CD14-positive monocyte (primary cell): ENCODE measurements at places on chromosomes 1 and 21.

DNA sequence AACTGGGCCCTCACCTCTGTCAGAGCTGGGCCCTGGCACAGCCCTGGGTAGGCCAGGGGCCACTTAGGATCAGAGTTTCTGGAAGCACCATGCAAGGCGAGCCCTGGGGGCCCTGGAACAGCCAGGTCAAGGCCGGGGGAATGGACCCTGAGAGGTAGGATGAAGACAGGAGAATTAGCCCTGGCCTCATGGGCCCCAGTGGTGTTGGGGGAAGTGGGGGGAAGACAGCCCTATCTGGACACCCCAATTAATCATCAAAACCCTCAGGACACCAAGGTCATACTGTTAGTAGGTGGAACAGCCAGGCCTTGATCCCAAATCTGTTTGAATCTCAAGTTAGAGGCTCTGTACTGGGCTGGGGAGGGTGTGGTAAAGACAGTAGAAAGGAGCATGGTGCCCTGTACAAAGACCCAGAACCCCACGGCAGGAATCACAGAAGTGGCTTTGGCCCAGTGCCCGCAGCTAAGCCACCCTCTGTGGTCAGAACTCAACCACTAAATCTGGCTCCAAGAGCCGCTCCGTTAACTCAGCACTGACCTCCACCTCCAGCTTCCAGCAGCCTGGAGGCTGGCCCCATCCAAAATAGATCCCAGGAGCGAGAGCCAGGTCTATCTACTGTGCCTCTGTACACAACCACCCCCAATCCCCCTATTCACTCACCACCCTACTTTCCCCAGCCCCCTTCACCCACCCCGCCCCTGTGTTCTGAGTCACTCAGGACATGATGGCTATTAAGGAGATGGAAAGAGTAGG, 14.0 kb upstream of the TRIM63 start:
- H3K27me3 ChIP-seq: no peaks in the 10 kb centered on the region
- H3K27ac ChIP-seq: no peak overlapping the region
- no peaks in the 10 kb centered on the region for H3K4me1 ChIP-seq
- no peak for DNase-seq

DNA sequence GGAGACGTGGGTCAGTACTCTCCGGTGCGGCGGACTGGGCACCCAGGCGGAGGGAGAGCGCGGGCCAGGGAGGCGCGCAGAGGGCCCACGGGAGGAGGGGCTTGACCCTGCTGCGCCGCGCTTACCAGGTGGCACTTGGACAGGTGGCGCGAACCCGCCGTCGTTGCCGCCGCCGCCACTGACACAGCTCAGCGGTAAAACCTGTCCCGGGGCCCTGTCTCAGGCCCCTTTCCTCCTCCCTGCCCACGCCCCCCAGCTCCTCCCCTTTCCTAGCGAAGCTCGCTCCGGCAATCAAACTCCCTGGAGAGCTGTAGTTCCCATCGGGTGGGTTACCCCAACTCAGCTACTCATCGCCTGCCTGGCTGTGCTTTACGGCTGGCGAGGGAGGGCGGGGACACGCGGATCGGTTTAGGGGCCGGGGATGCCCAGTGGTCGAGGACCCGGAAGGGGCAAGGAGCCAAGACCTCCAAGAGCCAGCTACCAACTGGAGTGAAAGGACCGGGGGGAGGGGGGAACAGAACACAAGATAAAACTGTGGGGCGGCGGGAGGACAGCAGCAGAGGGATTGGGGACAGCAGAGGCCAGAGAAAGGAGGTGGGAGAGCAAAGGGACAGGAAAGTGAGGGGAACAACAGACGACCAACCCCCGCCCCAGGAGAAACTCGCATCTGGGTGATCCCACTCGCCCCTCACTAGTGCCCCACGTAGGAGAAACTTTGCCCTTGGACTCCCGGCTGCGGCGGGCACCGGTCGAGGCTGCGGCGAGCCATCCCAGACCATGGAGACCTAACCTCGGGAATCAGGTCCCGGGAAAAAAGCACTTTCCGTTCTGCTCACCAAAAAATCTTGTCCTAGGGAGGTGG, 2.9 kb downstream of the GFI1 start:
- H3K4me1 ChIP-seq: peaks cover 48% of the 10 kb centered on the region
- no peaks in the 10 kb centered on the region for H3K36me3 ChIP-seq
- DNase-seq: no peak
- H3K27me3 ChIP-seq: peaks cover 31% of the 10 kb centered on the region
- H3K4me3 ChIP-seq: peak overlapping the region; percentile 62

GRCh38 chr1:201471772-201472171, 2.8 kb upstream of the PHLDA3 start:
- H3K4me3 ChIP-seq: no peak overlapping the region
- no peaks in the 10 kb centered on the region for H3K36me3 ChIP-seq
- no peak overlapping the region for H3K27ac ChIP-seq
- peaks cover 18% of the 10 kb centered on the region for H3K4me1 ChIP-seq

DNA sequence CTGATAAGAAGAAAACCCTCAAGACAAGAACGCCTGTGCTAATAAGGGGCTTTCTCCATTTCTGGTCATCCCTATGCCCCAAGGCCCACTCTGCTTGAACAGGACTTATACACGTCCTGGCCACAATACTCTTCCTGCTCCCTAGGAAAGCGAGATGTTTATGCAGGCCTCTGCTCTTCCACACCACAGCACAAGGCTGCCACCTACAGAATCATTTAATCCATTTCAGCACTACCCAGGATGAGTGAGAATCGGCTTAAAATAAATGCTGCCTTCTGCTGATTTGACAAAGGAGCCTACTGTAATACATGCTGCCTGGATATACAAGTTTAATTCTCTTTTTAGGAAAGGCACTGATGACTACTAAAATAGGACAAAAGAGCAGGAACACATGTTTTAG, 29.4 kb downstream of the FRRS1 start:
- H3K4me1 ChIP-seq: no peaks in the 10 kb centered on the region
- no peaks in the 10 kb centered on the region for H3K27me3 ChIP-seq
- no peak for DNase-seq

- no peak overlapping the region for H3K27ac ChIP-seq
- no peak for DNase-seq
- peaks cover 50% of the 10 kb centered on the region for H3K27me3 ChIP-seq
- H3K4me1 ChIP-seq: peaks cover 11% of the 10 kb centered on the region
- no peaks in the 10 kb centered on the region for H3K36me3 ChIP-seq
Measured at GRCh38 chr1:75615613-75616435, 4.9 kb upstream of the SLC44A5 start.

DNA sequence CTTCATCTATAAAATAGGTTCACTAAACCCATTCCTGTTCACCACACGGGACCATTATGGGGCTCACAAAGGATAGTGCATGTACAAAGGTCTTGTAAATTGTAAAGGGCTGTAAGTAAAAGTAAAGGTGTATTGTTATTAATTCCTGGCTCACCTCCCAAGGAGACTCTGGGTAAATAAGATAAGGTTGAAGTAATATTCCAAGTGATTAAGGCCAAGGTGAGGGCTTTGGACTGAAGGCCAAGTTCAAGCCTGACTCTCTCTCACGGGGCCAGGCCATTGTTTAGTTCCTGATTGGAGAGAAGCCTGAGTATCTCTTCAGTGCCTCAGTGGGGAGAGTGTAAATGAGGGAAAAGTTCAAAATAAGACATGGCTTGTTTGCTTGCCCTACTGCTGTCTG, 19.5 kb upstream of the ZFYVE9 start:
- no peak overlapping the region for H3K27ac ChIP-seq
- no peaks in the 10 kb centered on the region for H3K36me3 ChIP-seq
- no peaks in the 10 kb centered on the region for H3K27me3 ChIP-seq
- no peak overlapping the region for H3K4me3 ChIP-seq
- no peak for DNase-seq

- no peaks in the 10 kb centered on the region for H3K36me3 ChIP-seq
- no peaks in the 10 kb centered on the region for H3K27me3 ChIP-seq
- no peak overlapping the region for H3K27ac ChIP-seq
- H3K4me1 ChIP-seq: no peaks in the 10 kb centered on the region
- H3K4me3 ChIP-seq: no peak overlapping the region
Measured at GRCh38 chr1:208418667-208419066, 174.5 kb upstream of the PLXNA2 start.

- no peaks in the 10 kb centered on the region for H3K4me1 ChIP-seq
- H3K27ac ChIP-seq: no peak overlapping the region
- no peaks in the 10 kb centered on the region for H3K27me3 ChIP-seq
- no peaks in the 10 kb centered on the region for H3K36me3 ChIP-seq
- H3K4me3 ChIP-seq: no peak overlapping the region
Measured at GRCh38 chr1:222240536-222241181, 307.2 kb downstream of the HHIPL2 start.

DNA sequence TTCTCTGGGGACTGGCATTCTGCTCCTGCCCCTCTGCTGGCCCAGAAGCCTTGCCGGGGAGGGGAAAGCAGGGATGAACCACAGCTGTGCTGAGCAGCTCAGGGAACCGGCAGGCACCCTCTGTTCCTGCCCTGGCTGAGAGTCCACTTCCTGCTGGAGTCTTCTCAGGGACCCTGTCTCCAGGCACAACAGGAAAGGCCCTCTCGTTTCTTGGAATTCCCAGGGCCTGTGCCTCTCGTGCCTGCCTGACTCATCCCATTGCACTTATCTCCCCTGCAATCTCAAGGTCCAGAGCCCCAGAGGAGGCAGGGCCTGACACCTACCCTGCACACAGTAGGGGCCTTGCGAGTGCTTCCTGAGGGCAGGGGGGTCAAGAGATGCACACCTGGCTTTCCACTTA, 1.1 kb upstream of the EDN2 start:
- no peak for DNase-seq
- H3K36me3 ChIP-seq: no peaks in the 10 kb centered on the region
- no peak overlapping the region for H3K4me3 ChIP-seq
- peaks cover 6% of the 10 kb centered on the region for H3K4me1 ChIP-seq

DNA sequence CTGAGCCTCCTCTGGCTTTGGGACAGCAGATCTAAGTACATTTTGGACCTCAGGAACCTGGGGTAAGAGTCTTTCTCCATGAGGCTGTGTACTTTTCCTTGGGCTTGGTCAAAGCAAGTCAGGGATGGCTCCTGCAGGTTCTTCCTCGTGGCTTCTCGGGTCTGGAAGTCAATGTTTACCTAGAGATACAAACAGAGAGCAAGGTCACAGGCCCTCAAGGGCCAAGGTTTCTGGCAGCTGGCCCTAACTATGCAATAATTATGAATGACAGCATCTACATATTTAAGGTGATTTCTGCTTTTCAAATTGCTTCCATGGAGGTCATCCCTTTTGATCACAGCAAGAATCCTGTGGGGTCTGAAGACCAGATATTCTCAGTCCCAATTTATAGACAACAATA, 37.6 kb downstream of the RGS8 start:
- H3K4me3 ChIP-seq: no peak overlapping the region
- H3K27me3 ChIP-seq: no peaks in the 10 kb centered on the region
- H3K36me3 ChIP-seq: no peaks in the 10 kb centered on the region
- no peak for DNase-seq
- no peak overlapping the region for H3K27ac ChIP-seq

- no peaks in the 10 kb centered on the region for H3K36me3 ChIP-seq
- no peak overlapping the region for H3K4me3 ChIP-seq
- H3K27me3 ChIP-seq: peaks cover 52% of the 10 kb centered on the region
- no peaks in the 10 kb centered on the region for H3K4me1 ChIP-seq
- H3K27ac ChIP-seq: no peak overlapping the region
Measured at GRCh38 chr1:205449750-205450443, 5.9 kb downstream of the BLACAT1 start.

DNA sequence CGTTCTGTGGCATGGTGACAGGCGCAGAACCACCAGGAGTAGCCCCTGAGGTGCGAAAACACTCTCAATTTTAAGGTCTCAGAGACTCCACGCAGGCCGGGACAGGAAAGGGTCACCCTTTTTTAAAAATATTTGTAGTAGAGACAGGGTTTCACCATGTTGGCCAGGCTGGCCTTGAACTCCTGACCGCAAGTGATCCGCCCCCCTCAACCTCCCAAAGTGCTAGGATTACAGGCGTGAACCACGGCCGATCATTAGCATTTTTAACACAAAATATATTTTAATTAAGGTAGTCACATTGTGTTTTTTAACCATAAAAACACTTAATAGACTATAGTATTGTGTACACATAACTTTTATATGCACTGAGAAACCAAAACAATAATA, 31.1 kb downstream of the ATP2B4 start:
- no peak for DNase-seq
- no peak overlapping the region for H3K4me3 ChIP-seq
- peak overlapping the region; percentile 42 for H3K27ac ChIP-seq
- peaks cover 13% of the 10 kb centered on the region for H3K4me1 ChIP-seq
- H3K27me3 ChIP-seq: no peaks in the 10 kb centered on the region
- peaks cover 10% of the 10 kb centered on the region for H3K36me3 ChIP-seq

GRCh38 chr1:53369034-53369750, 41.3 kb upstream of the LRP8 start:
- H3K36me3 ChIP-seq: no peaks in the 10 kb centered on the region
- no peak overlapping the region for H3K4me3 ChIP-seq
- H3K4me1 ChIP-seq: peaks cover 29% of the 10 kb centered on the region
- H3K27me3 ChIP-seq: no peaks in the 10 kb centered on the region
- H3K27ac ChIP-seq: no peak overlapping the region

GRCh38 chr1:233079574-233079973, 129.2 kb downstream of the NTPCR start:
- H3K36me3 ChIP-seq: no peaks in the 10 kb centered on the region
- no peak overlapping the region for H3K27ac ChIP-seq
- DNase-seq: no peak
- H3K4me1 ChIP-seq: peaks cover 12% of the 10 kb centered on the region
- H3K27me3 ChIP-seq: no peaks in the 10 kb centered on the region

DNA sequence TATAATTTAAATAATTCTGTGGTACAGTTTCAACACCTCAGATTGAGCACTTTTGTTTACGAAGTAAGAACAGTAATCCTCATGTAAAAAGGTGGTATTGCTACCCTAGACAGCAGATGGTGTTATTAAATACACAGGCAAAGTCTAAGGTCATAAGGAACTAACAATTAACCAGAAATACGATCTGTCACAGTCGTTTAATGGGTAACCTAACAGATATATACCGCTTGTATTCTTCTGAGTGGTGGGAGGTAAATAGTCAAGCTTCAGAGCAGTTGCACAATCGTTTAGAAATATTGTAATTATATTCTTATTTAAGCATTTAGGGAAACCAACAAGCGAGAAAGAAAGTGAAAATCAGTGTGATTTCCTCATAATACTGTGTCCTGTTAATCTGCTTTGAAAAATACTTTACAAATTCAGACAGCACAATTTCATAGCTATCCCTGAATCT, 9.8 kb upstream of the IRF2BP2 start:
- H3K27me3 ChIP-seq: no peaks in the 10 kb centered on the region
- peak; percentile 87 for DNase-seq
- peak overlapping the region; percentile 45 for H3K4me3 ChIP-seq

- DNase-seq: peak; percentile 39
- H3K4me1 ChIP-seq: no peaks in the 10 kb centered on the region
- no peaks in the 10 kb centered on the region for H3K27me3 ChIP-seq
- no peak overlapping the region for H3K4me3 ChIP-seq
- no peaks in the 10 kb centered on the region for H3K36me3 ChIP-seq
Measured at GRCh38 chr1:24294228-24294672, 24.9 kb upstream of the GRHL3 start.

DNA sequence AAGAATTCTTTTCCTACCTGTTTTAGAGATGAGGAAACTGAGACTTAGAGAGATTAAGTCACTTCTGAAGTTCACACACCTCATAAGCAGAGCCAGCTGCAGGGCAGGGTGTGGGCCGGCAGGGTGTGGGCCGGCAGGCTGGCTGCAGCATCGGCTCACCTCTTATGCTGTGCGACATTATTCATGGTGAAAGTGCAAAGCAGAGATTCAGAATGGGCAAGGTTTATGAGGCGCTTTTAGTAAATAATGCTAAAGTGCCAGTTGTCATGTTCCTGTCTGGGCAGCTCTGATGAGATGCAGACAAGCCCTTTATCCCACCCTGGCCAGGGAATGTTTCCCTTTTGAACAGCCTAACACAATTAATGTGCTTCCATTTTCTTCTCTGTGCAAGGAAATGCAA, 14.6 kb downstream of the MAB21L3 start:
- no peak overlapping the region for H3K4me3 ChIP-seq
- no peak overlapping the region for H3K27ac ChIP-seq
- H3K27me3 ChIP-seq: no peaks in the 10 kb centered on the region
- H3K36me3 ChIP-seq: no peaks in the 10 kb centered on the region

GRCh38 chr1:151492120-151492519, 19.1 kb upstream of the CGN start:
- H3K27me3 ChIP-seq: no peaks in the 10 kb centered on the region
- no peak overlapping the region for H3K27ac ChIP-seq
- no peak for DNase-seq
- H3K4me3 ChIP-seq: no peak overlapping the region
